ENCODE measurements at places on chromosomes 11 and 22.

GRCh38 chr11:60887556-60887955, 18.8 kb downstream of the PRPF19 start:
- no peak for DNase-seq

- no peak for DNase-seq
Observed at GRCh38 chr11:28697920-28698827, 590.0 kb downstream of the METTL15 start.

DNA sequence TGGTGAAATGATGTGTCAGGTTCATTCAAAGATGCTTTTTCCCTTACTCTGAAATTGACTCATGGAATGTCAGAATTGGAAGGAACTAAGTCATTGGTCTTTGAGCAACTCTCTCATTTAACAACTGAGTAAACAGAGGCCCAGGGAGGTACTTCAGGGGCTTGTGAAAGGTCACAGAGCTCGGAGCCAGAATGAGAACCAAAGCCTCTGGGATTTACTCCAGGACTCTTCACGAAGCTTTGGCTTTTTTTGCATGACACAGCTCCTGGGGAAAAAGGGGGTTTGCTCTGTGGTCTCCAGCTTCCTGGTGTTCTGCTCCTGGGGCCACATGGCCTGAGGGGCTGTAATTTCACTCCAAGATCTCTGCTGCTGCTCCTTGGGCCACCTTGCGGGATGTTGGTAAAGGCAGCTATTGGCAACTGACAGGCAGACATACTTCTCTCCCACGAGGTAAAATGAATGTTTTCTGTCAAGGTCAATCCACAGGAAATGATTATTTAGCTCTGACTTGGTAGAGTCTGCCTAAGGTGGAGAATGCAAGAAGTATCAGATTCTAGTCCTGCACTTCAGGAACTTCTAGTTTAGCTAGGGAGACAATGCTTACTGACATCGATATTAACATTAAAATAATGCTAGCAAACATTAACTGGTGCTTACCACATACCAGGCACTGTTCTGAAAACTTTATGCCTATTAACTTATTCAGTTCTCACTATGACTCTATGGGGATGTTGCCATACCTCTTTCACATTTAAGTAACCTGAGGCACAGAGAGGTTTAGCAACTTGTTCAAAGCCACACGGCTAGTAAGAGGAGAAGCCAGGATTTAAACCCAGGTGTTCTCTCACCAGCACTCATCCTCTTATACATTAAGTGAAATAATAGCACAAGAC, 16.1 kb downstream of the PKNOX2 start:
- DNase-seq: no peak

GRCh38 chr11:17528181-17528691, 16.0 kb downstream of the USH1C start:
- DNase-seq: peak; percentile 48

- no peak for DNase-seq
Observed at GRCh38 chr22:42052765-42053164, 17.8 kb downstream of the NAGA start.

DNA sequence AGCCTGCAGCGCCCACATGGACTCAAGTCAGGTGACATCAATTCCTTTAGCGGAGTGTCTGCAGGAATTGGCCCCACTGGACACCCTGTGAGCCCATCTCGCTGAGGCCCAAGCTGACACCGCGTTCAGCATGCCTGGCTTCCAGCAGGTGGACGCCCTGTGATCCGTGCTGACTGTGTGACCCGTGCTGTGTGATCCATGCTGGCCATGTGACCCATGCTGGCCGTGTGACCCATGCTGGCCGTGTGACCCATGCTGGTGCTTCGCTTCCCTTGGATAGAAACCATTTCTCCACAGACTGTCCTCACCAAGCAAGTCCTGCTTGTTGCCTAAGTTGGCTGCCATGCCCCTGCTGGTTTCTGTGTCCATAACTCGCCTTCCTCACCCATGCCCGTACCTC, 392.1 kb downstream of the BRD1 start:
- DNase-seq: no peak

GRCh38 chr11:111441443-111441842, 62.4 kb upstream of the POU2AF1 start:
- DNase-seq: no peak

GRCh38 chr11:9777066-9777465, 113.2 kb downstream of the SWAP70 start:
- no peak for DNase-seq

- DNase-seq: no peak
Observed at GRCh38 chr22:40729284-40729683, 50.0 kb downstream of the MCHR1 start.

All from stimulated activated CD4-positive, alpha-beta T cell treated with anti-CD3 and anti-CD28 coated beads, Interleukin-12 subunit alpha, Interleukin-12 subunit beta, amount 100 ng/mL, for 24 hours (primary cell).